ENCODE measurements at places on chromosomes 5 and 9.

GRCh38 chr5:171479776-171480125 is 60.3 kb downstream of the FGF18 start:
- no peak for DNase-seq

DNA sequence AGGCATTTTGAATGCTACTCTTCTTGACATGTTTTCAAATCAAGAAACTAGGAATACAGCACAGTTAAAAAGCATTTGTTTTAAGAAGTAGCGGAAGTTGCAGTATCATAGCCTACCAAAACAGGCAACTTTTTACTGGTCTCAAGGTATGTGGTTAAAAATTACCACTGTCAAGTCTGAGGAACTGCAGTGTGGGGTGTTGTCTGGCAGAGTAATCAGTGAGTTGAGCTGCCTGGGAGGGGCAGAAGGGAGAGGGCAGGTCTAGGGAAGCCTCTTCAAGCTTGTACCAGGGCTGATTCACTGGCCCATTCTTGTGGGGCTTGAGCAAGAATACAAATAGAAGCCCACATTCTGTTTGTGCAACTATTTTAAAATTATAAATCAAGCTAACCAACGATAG is 42.4 kb upstream of the SV2C start:
- no peak for DNase-seq

- DNase-seq: no peak
Observed at GRCh38 chr5:1324301-1324700, 20.6 kb downstream of the CLPTM1L start.

GRCh38 chr9:107973451-107973850 is 483.9 kb upstream of the KLF4 start:
- DNase-seq: no peak

GRCh38 chr9:87447547-87448432 is 49.9 kb upstream of the DAPK1 start:
- no peak for DNase-seq

GRCh38 chr5:141465351-141465750 is 10.4 kb upstream of the PCDHGC3 start:
- DNase-seq: no peak

DNA sequence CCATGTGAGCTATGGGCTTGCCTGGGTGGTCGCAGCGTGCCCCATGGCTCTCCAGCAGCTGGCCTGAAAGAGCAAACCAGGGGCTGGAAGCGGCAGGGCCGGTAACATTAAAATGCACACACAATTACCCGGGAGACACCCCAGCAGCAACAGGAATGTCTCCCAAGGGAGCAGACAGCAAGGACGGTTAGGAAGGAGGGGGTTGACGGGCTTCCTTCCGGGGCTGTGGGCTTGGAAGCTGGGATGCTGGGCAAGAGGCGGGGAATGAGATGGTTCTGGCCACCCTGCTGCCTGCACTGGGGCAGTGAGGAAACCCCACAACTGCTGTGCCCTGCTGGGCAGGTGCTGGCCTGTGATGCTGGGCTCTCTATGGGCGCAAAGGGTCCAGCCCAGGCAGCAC is 71.8 kb upstream of the ADAMTS2 start:
- no peak for DNase-seq

DNA sequence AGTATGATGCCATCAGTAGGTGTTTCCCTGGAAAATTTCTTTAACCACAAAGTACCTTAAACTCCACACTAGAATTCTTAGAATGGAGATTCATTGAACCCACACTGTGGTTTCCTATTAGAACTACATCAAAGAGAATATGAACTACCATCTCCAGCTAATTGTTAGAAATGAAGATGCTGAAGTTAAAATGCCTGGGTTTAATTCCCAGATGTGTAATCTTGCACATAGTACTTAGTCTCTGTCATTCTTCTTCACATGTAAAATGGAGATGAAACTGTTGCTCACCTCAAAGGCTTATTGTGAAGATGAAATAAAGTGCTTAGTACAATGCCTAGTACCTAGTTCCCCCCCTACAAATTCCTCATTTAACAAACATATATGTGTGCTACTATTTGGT is 303.3 kb upstream of the CCNG1 start:
- no peak for DNase-seq

DNA sequence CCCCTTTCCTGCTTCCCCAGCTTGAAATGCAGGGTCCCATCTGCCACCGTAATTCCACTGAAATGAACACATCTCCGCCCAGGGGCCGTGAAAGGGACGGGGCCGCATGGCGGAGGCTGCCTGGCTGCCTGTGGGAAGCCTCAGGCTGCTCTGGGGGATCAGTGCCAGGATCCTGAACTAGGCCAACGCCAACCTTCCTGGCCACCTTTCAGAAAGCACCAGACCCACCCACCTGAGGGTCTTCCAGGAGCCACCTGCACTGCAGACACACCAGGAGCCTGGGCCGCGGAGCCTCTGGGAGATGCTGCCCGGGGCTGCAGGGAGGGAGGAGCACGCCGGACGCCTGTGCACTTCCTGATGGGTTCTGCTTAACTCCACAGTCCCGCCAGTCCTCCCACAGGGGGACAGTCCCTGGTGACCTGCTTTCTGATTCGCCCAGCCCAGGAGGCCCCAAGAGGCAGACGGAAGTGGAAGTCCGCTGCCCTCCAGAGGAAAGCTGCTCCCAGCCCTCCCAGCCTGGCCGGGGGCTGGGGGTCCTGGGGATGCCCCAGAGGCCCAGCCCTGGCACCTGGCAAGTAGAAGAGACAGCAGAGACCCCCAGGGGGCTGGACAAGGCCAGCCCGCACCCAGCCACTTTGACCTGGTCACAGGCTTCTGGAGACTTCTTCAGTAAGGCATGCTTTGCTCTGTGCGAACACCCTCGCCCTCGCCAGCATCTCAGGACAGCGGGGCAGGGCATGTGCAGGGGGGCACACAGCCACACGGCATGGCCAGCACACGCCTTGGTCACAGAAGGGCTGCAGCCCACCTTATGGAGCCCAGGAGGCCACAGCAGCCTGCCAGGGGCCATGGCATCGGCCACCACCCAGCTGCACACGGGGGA is at the start of gene CARD9:
TSS of gene CARD9 (minus strand) at position 370 of the 883 bp plus-strand sequence. CDS start 1,591 bp downstream, outside the sequence.
- DNase-seq: no peak

- no peak for DNase-seq
Observed at GRCh38 chr9:86573886-86574285, 219.7 kb upstream of the TUT7 start.

GRCh38 chr5:175285261-175285660 is 158.7 kb downstream of the DRD1 start:
- no peak for DNase-seq

DNA sequence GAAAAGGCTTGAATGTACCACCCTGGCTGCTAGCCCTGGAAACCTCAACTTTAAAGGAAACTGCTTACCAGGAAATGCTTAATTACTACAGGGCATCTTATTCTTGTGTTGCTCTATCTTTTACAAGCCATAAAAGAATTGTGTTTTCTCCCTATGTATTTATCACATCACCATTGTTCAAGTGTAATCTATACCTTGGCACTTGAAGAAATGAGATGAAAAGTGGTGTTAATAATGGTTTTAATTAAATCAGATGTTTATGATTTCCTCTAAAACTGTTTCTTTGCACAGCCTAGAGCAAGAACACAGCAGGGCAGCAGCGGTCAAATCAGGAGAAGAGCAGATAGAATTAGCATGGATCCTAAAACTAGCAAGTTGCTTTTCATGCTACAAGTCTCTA is 131.8 kb upstream of the RGMB start:
- no peak for DNase-seq

DNA sequence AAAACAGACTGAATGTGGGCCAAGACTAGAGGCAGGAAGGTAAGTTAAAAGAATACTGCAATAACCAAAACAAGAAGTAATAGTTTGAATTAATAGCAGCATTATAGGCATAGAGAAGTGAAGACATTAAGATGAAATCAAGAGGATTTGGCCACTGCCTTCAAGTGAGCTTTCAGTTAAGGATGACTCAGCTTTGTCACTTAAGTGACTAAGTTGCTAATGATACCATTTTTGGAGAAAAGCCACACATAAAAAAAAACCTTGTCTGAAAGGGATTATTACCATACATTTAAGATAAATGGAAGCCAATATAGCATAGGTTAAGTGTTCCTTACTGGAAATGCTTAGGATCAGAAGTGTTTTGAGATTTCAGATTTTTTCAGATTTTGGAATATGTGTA is 57.0 kb downstream of the ECPAS start:
- DNase-seq: no peak

DNA sequence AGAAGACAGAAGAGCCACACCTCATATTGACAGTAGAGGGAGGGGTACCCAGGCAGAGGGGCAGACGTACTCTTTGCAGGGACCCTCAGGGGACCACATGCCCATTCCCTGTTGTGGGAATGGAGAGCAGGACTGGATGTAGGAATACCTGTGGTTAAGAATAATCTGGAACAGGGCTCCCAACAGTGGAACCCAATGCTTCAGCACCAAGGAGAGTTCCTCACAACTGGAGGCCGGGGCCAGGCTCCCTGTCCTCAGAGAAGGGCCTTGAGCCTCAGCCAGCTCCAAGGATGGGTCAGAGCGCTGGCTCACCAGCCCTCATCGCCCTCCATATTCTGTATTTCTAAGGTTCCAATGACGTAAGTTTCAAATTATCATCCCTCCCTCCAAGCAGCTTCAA is 7.4 kb upstream of the SHC3 start:
- no peak for DNase-seq

DNA sequence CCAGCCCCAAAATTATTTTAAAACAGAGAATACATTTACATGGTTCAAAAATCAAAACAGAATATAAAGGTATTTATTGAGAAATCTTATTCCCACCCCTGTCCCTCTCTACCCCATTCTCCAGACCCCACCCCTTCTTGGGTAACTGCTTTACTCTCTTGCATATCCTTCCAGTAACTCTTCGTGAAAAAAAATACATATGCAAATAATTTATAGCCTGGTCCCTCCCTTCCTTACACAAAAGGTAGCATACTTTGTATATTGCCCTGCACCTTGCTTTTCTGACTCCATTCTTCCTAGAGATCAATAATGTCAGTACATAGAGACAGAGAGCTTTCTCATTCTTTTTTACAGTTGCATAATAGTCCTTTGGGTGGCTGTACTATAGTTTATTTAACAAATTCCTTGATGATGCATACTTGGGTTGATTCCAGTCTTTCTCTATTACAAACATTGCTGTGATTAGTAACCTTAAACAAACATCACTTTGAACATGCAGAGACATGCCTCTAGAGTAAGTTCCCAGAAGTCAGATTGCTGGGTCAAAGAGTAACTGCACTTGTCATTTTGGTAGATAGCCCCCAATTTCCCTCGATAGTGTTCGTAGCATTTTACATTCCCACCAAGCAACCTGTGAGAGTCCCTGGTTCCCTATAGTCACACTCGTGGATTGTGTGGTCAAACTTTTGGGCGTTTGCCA is 47.9 kb downstream of the STOM start:
- peak; percentile 76 for DNase-seq

DNA sequence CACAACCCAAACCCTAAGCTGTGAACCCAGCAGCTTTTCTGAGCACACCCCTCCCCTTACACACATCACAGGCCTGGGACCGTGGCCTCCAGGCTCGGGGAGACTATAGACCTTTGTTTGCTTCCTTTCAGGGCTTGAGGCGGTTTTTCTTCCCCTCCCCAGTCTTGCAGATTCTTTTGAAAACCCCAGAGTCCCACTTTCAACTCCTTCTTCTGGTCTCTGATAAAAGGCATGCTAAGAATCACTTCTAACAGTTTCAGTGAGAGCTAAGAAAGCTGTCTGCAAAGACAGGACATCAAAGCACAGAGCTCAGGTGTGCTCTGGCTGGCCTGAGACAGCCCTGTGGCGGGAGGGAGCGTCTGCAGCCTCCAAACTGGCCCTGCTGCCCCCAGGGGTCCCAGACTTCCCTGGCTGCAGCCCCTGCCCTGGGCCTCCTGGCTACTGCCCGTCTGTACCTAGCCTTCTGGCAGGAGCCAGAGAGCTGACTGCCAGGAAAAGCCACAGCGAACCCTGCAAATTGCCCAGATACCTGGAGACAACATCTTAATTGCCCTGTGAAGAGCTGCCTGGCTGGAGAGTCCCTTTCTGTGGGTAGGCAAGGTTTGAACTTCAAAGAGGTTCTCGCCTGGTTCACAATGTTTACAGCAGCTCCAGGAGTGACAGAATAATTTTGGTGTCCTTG is 138.9 kb downstream of the GADD45G start:
- no peak for DNase-seq

GRCh38 chr9:131307974-131308373 is 18.5 kb downstream of the PLPP7 start:
- no peak for DNase-seq

DNA sequence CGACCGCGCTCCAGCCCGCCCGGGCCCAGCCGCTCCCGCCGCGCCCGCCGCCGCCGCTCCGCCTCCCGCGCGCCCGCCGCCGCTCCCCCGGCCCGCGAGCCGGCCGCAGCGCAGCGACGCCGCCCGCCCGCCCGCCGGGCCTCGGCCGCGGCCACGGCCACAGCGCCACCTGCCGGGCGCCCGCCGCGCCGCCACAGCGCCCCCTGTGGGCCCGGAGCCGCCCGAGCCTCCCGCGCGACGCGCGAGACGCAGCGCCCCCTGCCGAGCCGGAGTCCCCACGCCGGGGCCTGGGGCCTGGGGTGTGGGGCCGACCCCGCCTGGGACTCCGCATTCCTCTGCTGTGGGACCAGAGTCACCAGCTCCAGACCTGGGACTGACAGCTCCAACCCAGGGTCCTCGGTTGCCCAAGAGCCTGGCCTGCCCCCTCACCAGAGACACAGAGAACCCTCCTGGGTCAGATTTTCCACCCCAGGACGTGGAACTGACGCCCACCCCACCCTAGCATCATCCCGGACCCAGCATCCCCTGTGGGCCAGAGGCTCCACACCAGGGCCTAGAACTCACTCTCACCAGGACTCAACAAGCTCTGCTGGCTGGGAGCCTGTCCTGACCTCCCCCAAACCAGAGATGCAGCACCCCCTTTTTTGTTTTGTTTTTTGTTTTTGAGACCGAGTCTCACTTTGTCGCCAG is at the start of gene RAPGEF1:
TSS of gene RAPGEF1 (minus strand) at position 118 of the 690 bp plus-strand sequence. CDS start 246 bp downstream, outside the sequence.
- DNase-seq: no peak

DNA sequence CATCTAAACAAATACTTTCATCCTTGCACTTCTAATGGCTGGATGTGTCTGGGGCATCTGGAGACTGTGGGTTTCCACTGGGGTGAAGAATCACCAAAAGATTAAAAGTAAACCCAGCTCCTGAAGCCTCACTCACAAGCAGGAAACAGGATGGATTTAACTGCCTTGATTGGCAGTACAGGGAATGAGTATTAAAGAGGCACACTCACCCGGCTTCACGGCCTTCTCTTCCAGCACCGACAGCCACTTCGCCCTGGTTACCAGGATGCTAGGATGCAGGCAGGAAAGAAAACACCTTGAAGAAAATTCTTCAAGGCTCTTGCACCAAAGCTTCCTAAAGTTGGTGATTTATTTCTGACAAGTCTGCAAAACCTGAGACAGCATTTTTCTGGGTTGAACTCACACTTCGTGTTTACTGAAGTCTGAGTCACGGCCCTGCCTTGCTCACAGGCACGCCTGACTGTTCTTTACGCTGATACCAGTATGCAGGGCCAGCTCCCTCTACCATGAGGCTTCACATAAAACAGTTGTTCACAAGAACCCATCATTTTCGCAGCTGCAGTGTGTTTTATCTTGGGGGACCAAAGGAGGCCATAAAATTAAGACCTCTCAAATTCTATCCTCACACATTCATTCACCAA is 56.5 kb upstream of the ZNF354A start:
- peak; percentile 87 for DNase-seq

- DNase-seq: no peak
Observed at GRCh38 chr9:98185611-98186171, 6.7 kb downstream of the CORO2A start.
